ENCODE measurements at places on chromosomes 11 and 22. TPM values are rescaled to one million over a fixed set of nuclear protein-coding genes. Genes with fewer than 3 reads are reported as not detected.

The SVIP gene
- 42.1 TPM for total RNA-seq

The ACRV1 gene
- total RNA-seq, result not detected

The GGTLC2 gene
- 0.76 TPM for total RNA-seq

The DEFB131B gene
- not detected for total RNA-seq

The SERPIND1 gene
- not detected for total RNA-seq
